Karpas-422 (cell line): ENCODE measurements at places on chromosomes 1 and 21. TPM values are rescaled to one million over a fixed set of nuclear protein-coding genes. Genes with fewer than 3 reads are reported as not detected.
A peak's percentile ranks its signal among the peaks of the same experiment; 100 is the strongest.

The PLA2G2A gene
- not detected in 2 replicates for total RNA-seq

The SIPA1L2 gene
- 0.04 TPM in 1 of 2 replicates, not detected in the other for total RNA-seq

The RGS1 gene
- 0.22 and 3.5 TPM in 2 replicates for total RNA-seq

The LRRC8C gene
- total RNA-seq, result 2.4 and 8.3 TPM in 2 replicates

The PODN gene
- total RNA-seq, result not detected in 2 replicates

The CYP4A11 gene
- total RNA-seq, result not detected in 2 replicates

The CD1B gene
- not detected in 2 replicates for total RNA-seq

The ZNF678 gene
- total RNA-seq, result 10.0 and 19.6 TPM in 2 replicates

The C1orf87 gene
- not detected in 2 replicates for total RNA-seq

The NR0B2 gene
- total RNA-seq, result not detected in 2 replicates

The SKI gene
- total RNA-seq, result 1.7 and 2.4 TPM in 2 replicates

DNA sequence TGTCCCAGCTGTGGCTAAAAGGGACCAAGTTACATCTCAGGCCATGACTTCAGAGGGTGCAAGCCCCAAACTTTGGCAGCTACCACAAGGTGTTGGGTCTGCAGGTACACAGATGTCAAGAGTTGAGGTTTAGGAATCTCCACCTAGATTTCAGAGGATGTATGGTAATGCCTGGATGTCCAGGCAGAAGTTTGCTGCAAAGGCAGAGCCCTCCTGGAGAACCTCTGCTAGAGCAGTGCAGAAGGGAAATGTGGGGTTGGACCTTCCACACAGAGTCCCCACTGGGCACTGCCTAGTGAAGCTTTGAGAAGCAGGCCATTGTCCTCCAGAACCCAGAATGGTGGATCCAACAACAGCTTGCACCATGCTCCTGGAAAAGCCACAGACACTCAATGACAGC is 10.1 kb upstream of the PHGDH start:
- no peak for DNase-seq

DNA sequence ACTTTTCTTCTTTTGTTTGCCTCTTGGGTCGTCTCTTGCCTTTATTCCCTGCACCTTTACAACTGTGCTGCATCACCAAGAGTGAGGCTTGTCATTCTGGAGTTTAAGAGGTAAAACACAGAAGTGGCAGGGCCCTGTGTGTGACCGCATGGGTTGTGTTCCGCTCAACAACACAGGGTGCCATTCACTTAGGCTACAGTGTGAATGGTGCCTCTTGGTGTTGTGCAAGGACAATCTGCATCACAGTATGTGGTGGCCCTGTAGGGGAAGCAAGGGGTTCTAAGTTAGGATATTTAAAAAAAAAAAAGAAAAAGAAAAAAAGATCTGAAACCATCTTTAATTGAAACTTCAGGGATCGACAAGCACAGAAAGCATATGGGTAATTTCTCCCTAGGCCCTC is 38.2 kb downstream of the BRINP2 start:
- DNase-seq, result no peak

DNA sequence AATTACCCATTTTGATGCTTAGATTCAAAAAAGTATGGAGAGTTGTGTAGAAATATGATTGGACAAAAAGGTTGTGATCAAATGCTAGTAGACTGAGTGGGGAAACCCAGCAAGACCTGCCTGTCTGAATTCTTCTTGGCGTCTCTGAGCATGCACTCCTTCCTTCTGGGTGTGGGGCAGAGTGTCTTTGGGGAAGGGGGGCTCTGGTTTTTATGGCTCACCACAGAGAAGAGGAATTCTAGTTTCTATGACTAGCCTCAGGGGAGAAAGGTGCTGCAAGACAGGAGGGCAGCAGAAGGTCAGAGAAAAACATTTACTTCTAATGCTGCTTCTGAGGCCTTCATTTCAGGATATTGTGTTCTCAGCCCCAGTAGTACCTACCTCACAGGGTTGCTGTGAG is 33.9 kb upstream of the PIGC start:
- DNase-seq, result no peak

DNA sequence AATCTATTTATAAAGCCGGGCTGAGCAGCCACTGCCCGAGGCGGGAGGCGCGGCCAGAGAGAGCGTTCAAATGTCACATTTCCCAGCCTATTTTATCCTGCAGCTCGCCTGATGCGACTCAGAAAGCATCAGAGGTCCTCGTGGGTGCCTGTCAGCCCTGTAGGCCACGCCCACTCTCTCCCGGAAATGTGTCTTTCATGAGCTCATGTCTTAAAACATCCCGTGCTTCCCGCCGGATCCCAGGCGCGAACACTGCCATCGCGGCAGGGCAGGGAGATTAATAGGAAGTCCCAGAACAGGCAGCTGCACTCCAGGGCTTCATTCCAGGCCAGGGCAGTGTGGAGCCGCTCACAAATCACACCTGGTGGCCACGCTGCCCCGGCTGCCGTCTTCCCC is 117.5 kb downstream of the PRDM16 start:
- no peak for DNase-seq

DNA sequence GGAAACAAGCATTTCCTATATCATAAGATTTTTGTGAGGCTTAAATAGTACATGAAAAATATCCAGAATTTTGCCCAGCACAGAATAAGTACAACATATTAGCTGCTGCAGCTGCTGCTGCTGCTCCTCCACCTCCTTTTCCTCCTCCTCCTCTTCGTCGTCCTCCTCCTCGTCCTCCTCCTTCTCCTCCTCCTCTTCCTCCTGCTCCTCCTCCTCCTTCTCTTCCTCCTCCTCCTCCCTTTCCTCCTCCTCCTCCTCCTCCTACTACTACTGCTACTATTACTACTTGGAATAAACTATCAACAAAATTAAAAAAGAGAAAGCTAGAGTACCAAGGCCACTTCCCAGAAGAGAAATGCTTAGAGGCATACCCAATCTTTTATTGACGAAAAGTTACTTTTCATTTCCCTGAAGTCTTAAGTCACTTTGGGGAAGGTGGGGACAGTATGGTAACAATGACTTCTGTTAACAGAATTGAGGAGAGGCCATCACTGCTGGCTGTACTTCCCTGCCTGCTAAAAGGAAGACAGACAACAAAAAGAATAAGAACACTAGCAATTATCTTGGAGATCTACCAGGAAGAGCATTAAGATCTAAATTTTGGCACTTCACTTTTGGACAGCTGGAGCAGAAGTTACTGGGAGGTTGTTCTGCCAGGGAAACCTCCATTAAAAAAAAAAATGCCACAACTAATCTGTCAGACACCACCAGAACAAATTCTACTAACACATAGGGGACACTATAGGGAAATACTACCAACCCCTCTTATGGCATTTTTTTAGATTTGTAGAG is 7.1 kb downstream of the DENND1B start:
- DNase-seq, result no peak

DNA sequence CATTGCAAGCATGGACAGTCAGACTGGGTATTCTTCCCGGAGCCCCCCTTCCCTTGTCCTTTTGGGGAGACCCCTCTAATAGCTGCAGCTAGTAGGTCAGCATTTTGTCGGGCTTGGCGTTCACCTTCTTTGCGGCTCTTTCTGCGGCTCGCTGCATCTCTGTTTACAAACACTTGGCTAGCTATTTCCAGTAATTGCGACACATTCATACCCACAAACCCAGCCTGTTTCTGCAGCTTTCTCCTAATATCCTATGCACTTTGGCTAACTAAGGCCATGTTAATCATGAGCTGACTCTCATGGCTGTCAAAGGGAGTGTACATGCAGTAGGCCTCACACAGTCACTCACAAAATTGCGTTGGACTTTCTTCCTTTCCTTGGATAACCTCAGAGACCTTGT is 716.4 kb downstream of the AMY1C start:
- no peak for DNase-seq

DNA sequence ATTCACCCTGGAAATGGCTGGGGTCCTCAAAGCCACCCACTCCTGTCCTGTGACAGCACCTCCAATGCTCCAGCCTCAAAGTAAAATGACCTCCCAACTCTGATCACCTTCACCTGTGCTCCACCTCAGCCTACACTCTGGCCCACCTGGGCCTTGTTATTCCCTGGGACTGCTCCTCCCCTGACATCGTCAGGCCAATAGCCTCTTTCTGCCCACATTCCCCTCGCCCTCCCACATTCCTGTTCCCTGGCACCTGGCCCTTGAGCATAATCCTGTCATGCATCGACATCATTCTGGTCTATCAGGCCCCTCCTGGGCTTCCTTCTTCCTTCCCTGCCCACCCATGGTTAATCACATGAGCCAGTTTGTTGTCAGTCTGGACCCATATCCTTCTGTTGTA is 13.2 kb upstream of the BCAR3 start:
- DNase-seq, result no peak

- DNase-seq, result no peak
Measured at GRCh38 chr1:110928191-110928590, 35.5 kb downstream of the LRIF1 start.

DNA sequence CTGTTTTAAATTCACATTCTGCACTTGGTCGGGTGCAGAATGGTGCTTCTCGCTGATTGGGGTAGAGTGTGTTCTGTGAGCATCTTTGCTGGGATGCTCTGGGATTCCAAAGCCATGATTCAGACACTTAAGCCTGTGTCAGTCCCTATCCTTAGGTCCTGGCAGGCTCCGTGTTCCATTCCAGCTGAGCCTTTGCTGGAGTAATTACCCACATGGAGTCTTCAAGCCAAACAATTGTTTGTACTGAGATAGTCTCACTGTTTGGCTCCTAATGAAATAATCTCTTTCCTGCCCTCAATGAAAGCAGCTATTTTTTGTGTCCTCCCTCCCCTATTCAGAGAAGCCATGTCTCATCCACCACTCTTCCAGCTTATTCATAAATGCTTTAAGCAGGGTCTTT is 18.7 kb downstream of the SMAP2 start:
- no peak for DNase-seq

GRCh38 chr1:170556917-170557316 is 25.0 kb downstream of the GORAB start:
- no peak for DNase-seq

DNA sequence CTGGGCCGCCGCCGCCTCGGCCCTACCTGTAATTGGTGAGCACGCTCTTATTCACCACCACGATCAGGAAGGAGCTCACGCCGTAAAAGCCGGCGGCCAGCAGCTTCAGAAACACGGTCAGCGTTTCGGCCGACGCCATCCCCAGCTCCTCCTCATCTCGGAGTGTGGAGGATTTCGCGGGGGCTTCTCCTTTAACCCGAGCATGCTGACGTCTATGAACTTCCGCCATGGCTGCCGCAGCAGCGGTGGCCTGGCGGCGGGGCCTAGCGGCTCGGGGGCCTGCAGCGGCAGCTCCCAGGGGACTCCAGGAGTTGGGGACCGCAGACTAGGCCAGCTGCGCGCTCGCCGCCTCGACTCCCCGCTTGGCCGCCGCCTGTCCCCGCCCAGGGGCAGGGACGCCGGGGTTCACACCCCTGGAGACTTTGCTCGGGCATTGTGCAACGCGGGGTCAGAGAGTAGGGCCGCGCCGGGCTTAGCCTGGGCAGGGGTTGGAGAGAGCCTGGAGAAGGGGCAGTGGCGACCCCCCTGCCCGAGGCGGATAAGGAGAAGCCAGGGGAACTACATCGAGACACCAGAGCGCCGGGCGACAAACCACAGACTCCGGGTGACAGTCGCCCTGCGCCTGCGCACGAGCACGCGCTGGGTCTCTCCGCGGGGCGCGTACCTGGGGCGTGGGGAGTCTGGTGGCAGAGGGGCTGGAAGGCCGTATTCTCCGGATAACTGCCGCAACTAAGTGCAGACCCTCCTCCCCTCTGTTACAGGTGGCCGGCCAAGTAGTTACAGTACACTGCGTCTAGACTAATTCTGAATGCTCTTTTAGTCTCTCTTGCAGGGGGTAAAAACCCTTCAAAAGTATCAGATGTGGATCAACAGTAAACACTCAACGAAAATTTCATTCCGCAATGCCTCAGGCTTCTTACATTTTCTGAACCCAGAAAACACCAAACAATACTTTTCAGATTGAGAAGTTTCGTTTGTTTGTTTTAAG is at the start of gene SLC35D1:
SLC35D1 (minus strand) TSS at position 364 of the 988 bp plus-strand sequence; CDS start at position 229, 135 bp downstream.
- peak; percentile 94 for DNase-seq

GRCh38 chr1:95169548-95169947 is 52.4 kb downstream of the TLCD4 start:
- no peak for DNase-seq

DNA sequence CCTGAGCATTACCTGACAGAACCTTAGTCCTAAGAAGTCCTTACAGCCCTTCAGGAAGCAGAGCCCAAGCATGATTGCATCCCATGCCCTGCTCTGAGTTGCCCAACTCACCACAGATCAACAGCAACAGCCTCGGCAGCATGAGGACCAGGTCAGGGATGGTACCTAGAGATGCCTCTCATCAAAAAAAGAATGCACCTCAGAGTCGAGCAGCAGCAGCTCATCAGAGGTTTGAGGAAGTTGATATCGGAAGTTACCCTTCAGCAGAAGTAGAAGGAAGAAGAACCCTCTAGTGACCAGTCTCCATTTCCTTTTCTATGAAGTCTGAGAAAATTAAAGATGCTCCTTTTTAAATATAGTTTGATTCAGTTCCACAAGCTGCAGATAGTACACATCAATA is at the start of gene FCRL1:
FCRL1 (minus strand) TSS at position 225 of the 400 bp plus-strand sequence; CDS start at position 142, 83 bp downstream.
- DNase-seq, result peak; percentile 91

GRCh38 chr1:1578371-1578940 is 3.8 kb upstream of the SSU72 start:
- no peak for DNase-seq

GRCh38 chr1:172567720-172568119 is 34.8 kb downstream of the SUCO start:
- no peak for DNase-seq

DNA sequence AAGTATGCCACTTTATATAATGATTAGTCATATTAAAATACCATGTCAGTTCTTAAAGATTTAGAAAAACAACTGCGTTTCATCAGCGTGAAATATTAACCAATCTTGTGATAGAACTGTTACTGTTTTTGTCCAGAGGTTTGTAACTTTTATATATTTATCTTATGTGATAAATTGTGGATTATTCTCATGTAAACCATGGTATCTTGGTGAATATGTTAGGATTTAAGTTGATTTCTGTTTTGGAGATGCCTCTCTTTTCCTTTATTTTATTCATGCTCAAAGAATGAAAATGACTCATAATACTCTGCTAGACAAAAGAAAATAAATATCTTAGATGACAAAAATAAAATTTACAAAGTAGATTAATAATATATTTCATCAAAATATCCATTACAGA is 88.4 kb downstream of the ADGRL4 start:
- DNase-seq, result no peak

GRCh38 chr1:20634594-20635084 is 1.4 kb downstream of the PINK1 start:
- DNase-seq, result no peak

DNA sequence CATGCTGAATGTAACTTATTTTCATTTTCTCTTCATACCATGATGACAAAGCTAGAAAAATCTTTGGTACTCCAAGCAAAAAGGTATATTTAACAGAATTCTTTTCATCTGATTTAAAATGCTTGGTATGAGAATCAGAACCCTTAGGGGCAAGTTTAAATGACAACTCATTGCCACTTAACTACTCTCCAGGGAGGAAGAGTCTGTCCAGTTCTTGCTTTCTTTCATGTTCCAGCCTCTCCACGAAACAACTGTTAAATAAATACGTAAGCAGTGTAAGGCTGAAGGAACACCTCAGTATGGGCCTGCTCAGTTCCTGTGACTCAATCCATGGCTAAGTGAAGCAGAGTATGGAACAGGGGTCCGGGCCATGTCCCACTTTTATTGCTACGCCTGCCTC is 1.6 kb downstream of the LCE2A start:
- no peak for DNase-seq

- DNase-seq, result no peak
Measured at GRCh38 chr1:204104331-204105130, 31.6 kb downstream of the SOX13 start.
